ENCODE measurements at places on chromosomes 11 and 22.

DNA sequence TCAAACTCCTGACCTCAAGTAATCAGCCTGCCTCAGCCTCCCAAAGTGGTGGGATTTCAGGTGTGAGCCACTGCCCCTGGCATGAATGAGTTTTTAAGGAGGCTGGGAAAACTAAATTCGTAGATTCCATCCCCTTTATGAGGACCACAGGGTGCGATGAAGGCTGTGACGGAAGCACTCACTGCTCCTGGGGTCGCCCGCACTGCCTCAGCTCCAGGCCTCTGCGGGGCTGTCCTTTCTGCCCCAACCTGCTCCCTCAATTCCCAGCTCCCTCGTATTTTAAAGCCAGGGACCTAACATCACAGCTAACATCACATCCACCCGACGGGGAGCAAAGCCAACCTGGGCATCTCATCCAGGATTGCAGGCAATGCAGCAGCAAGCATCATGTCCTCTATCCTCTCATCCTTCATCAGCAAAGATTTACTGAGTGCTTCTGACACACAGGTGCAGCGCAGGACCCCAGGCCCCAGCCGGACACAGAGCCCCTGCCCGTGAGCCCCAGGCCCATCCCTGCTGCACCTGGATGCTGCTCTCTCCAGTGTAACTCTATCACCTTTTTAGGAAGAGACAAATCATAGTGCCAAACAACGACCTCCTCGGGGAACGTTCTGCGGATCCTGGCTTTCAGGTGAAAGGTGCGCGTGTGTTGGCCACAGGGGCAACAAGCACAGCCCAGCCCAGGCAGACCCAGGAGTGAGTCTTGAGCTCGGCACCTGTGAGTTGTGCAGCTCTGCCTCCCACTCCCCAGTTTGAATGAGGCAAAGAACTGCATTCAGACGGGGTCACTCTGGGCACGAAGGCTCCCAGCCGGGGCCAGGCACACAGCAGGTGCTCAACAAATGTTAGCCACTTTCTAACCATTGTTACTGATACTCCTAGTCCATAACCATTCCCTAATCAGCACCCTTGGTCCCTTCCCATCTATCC, 134.3 kb downstream of the CRYBB2 start:
- DNase-seq, result no peak

- no peak for DNase-seq
Observed at GRCh38 chr11:24886880-24887619, 390.2 kb downstream of the LUZP2 start.

DNA sequence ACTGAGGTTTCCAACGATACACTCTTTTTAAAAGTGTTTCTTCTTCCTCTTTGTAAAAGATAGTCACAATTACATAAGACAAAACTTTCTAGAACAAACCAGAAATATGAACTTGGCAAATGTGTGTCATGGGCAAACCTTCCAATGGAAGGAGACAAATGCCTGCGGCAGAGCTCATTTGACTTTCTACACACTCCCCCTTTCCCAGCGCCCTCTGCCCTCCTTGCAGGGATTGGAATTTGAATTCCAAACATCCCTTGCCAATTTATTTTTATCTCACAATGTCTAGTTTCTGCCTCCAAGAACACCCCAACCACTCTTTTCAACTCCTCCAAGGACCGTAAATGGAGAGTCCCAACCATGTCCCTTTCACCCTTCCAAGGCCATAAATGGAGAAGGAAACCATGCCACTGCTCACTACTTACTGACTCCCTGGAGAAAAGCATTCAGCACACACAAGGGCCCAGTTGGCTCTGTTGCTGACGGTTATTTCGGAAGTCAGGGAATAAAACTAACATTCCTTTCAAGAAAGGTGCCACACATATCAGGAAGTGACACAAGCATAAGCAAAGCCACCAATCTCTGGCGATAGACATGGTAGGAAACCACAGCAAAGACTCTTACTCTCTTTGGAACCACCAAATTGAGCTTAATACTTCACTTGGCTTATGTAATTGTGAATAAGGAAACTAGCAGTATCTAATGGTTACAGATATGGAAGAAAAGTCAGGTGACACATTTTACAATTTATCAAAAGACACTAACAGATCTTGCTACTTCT, 15.0 kb upstream of the ESAM start:
- DNase-seq, result no peak

DNA sequence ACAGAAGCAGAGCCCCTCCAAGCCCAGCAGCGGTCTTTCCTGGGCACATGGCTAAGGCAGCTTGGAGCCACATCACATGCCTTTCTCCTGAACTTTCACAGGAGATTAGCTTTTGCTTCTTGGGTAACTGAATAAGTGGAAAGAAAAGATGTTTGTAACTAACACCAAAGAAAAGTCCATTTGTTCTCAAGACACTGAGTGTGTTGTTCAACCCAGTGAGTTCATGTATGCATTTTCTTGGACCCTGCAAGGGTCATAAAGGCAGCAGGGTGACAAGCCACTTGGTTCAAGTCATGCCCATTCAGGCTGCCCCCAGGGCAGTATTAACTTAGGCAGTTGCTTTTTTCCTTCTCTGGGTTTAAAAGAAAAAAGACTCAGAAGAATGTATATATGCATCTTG, 203.4 kb downstream of the FAM76B start:
- no peak for DNase-seq

- no peak for DNase-seq
Observed at GRCh38 chr11:128171506-128171905, 415.9 kb downstream of the ETS1 start.

- no peak for DNase-seq
Observed at GRCh38 chr11:65150509-65151299, 16.4 kb upstream of the SYVN1 start.

DNA sequence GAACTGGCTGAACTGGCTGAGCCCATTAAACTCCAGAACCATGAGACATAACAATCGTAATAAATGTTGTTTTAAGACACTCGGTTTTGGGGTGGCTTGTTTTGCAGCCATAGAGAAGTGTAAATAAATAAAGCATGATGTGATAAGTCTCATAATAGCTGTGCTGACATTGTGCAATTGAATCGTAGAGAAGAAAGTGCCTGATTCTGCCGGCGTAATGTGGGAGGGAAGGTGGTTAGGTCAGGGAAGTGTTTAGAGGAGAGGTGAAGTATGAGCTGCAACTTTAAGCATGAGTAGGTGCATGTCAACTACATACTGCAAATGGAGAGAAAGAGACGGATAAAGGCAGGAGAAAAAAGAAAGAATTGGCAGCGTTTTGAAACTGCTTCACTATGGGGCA, 217.1 kb downstream of the BLID start:
- no peak for DNase-seq

DNA sequence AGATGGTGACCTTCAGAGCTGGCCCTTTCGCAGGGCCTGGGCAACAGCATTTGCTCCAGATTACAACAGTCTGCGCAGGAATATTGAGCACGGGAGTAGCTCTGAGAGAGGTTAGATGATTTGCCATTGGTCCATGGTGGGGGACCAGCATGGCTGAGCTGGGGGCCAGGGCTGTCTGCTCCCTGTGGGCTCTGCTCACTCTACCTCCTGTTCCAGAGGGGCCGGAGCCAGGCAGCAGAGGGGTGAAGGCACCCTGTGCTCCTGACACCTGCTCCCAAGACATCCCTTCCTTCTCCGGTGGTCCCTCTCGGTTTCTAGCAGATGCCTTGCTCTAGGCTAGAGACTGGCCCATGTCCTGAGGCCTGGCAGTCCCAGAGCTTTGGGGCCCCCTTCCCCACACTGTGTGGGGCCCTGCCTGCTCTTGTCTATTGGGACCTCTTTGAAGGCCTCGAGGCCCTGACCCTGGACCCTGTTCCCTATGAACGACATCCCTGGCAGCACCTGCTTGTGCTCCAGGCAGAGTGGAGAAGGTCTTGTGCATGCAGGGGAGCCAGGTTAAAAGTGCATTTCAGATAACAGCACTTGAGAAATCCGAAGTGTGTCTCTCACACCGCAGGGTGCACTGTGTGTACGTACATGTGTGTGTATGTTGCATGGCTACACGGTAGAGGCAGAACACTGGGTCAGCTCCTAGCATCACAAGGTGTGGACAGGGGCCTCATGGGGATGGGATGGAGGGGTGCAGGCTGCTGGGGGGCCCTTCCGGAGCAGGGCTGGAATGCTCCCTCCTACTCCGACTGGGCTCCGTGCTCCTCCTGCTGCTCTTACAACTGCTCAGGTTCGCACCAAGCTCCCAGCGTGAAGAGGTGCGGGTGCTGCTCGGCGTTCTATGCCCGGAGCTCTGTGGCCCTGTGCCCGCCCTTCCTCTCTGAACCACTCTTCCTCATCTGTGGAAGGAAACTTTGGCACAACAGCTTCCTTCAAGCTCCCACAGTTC, 123.3 kb upstream of the B3GAT1 start:
- no peak for DNase-seq

DNA sequence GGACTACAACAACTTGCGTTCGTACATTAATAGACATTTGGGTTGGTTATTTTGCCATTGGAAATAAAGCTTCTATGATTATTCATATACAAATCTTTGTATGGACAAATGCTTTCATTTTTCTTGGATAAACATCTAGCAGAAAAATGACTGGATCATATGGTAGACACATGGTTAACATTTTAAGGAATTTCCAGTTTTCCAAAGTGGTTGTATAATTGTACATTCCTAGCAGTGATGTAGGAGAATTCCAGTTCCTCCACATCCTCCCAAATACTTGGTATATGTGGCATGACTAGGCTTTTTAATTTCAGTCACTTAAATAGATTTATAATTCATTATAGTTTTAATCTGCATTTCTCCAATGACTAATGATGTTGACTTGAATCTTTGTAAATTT, 246.2 kb upstream of the NCAM1 start:
- no peak for DNase-seq

- DNase-seq, result no peak
Observed at GRCh38 chr11:121244884-121245283, 47.7 kb upstream of the SC5D start.

GRCh38 chr11:61168042-61168688, 6.9 kb upstream of the VPS37C start:
- DNase-seq, result no peak

- DNase-seq, result no peak
Observed at GRCh38 chr11:93024369-93024768, 54.9 kb downstream of the MTNR1B start.

GRCh38 chr11:47225552-47226400, 11.0 kb downstream of the DDB2 start:
- DNase-seq, result no peak

All from CD4-positive, alpha-beta T cell (primary cell).